SJCRH30 (cell line): ENCODE measurements at places on chromosomes 5 and 9.

- DNase-seq: no peak
- no peaks in the 10 kb centered on the region for H3K27me3 ChIP-seq
- H3K36me3 ChIP-seq: no peaks in the 10 kb centered on the region
- H3K4me1 ChIP-seq: peaks cover 10% of the 10 kb centered on the region; the same call in 1 of the 2 replicates
- no peak overlapping the region for H3K27ac ChIP-seq
- no peak overlapping the region for H3K4me3 ChIP-seq
Observed at GRCh38 chr5:78649861-78650496, 1.4 kb upstream of the LHFPL2 start.

DNA sequence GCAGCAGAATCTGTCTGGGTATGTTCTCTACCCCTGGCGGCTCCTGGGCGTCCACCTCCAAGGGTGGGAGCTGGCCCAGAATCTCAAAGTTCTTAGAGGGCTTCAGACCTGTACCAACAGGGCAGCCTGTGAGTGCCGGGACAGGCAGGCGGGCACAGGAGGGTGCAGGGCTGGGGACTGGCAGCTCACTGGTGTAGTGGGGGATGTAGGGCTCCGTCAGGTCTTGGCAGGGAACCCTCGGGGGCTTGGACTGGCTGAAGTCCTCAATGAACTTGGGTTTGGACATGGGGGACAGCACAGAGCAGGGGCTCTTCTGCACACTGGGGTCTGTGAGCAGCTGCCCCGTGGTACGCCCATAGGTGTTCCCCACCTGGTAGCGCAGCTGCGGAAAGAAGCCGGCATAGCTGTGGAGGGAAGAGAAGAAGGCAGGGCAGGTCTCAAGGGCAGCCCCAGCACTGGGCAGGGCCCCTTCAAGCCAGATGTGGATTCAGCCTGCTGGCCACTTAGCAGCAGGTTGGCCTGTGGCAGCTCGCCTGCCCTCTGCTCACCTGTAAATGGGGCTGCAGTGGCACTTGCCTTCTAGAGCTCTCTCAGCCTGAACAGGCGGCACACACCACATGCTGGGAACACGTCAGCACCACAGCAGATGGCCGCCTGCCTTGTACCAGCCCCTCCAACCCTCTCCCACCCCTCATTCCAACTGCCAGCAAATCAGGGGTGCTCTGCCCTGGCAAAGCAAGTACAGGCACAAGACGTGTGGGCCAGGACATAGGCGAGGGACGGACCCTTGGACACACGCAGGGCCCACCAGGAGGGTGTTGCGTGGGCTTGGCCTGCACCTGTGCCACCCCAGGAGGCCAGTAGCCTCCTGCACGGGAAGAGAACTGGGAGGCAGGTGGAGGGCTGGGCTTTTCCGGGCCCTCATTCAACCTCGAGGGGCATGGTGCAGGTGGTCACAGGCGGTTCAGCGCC, 4.6 kb downstream of the TUBB4B start:
- no peak overlapping the region for H3K27ac ChIP-seq
- no peak for DNase-seq
- H3K4me3 ChIP-seq: no peak overlapping the region
- peaks cover 11% of the 10 kb centered on the region; the same call in 1 of the 2 replicates for H3K4me1 ChIP-seq
- H3K36me3 ChIP-seq: peaks cover 23% of the 10 kb centered on the region
- H3K27me3 ChIP-seq: peaks cover 18% of the 10 kb centered on the region

DNA sequence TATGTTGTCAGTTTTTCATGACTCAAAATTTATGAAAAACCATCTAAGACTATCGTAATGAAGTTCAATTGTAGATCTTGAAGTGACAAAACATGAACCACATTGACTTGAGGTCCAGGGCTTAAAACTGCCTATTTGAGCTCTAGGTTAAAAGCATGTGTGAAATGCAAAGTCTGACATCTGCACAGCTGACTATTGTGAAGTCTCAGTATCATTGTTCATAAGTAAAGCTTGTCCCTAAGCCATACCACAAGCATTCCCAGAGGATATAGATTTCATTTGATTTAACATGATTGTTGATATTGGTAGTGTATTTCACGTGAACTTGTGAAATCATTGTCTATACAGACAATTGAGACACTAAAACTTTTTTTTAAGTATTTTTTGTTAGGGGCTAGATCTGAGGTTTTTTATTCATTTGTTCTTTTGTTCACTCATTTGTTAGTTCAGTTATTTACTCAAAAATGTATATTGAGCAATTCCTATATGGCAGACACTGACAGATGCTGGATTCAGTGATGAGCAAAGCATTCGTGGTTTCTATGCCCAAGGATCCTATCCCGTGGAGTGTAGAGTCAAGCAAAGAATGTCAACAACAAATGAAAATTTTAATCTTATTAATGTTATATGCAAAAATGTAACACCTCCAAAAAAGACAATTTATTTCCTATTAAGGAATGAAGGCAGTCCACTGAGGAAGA, 485.2 kb downstream of the RAB3C start:
- H3K27ac ChIP-seq: peak overlapping the region; percentile 11; the same call in 1 of the 2 replicates
- H3K27me3 ChIP-seq: no peaks in the 10 kb centered on the region
- H3K4me1 ChIP-seq: peaks cover 18% of the 10 kb centered on the region
- no peak for DNase-seq

DNA sequence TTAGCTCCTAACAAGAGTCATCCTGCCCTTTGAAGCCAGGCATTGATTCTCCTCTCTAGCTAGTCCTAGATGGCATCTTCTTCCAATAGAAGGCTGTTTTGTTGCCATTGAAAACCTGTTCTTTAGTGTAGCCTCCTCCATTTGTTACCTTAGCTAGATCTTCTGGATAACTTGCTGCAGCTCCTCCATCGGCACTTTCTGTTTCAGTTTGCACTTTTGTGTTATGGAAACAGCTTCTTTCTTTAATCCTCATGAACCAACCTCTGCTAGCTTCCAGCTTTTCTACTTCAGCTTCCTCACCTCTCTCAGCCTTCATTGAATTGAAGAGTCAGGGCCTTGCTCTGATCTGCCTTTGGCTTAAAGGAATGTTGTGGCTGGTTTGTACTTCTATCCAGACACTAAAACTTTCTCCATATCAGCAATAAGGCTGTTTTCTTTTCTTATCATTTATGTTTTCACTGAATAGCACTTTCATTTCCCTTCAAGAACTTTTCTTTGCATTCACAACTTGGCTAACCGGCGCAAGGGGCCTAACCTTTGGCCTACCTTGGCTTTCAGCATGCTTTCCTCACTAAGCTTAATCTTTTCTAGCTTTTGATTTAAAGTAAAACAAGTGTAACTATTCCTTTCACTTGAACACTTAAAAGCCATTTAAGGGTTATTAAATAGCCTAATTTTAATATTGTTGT, 166.5 kb upstream of the SLC12A2 start:
- no peak overlapping the region for H3K4me3 ChIP-seq
- H3K27ac ChIP-seq: no peak overlapping the region
- no peaks in the 10 kb centered on the region for H3K36me3 ChIP-seq
- H3K27me3 ChIP-seq: no peaks in the 10 kb centered on the region

DNA sequence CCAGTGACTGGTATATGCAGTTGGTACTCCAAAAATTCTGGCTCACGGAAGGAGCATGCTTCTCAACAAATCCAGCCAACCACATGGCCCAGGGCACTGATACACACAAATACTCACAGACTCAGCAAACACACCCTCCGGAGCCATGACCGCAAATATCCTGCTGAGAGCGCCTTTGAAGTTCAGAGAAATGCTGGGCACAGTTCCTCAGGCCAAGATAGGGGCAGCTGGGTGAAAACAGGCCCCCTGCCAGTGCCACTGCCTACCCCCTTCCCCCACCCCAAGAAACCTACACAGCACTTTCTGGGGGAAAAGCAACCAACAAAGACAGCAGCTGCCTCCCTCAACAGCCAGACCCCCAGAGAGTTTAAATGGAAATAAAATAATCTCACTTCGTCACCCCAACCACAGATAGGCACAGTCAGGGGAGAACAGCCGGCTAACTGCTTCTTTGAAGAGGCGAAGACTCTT, 120.0 kb downstream of the C5orf15 start:
- peak; percentile 84 for DNase-seq
- H3K27ac ChIP-seq: peak overlapping the region; percentile 35
- H3K4me3 ChIP-seq: no peak overlapping the region
- H3K27me3 ChIP-seq: no peaks in the 10 kb centered on the region
- no peaks in the 10 kb centered on the region for H3K36me3 ChIP-seq

DNA sequence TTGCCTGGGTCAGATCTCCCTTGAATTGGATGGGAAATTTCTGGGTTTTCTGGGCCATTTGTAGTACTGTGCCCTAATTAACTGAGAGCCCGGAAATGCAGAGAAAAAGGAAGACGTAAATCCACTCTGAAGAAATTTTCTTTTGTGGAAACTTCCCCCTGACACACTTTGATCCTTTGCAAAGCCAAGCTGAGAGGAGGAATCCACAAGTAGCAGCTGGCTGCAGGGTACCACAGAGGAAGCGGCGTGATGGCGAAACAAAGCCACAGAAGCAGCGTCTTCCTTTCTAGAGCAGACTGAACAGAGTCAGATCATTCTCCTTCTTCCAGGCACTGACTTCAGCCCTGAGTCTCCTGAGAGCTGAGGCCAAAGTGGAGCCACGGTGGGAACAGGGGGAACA, 47.1 kb upstream of the ZNF354A start:
- H3K36me3 ChIP-seq: no peaks in the 10 kb centered on the region
- H3K4me1 ChIP-seq: no peaks in the 10 kb centered on the region
- no peak for DNase-seq
- H3K4me3 ChIP-seq: no peak overlapping the region
- no peaks in the 10 kb centered on the region for H3K27me3 ChIP-seq
- H3K27ac ChIP-seq: no peak overlapping the region

- peak; percentile 24 for DNase-seq
- no peaks in the 10 kb centered on the region for H3K4me1 ChIP-seq
- no peak overlapping the region for H3K4me3 ChIP-seq
- no peaks in the 10 kb centered on the region for H3K27me3 ChIP-seq
- H3K36me3 ChIP-seq: no peaks in the 10 kb centered on the region
Observed at GRCh38 chr5:23466401-23466912, 41.0 kb upstream of the PRDM9 start.

DNA sequence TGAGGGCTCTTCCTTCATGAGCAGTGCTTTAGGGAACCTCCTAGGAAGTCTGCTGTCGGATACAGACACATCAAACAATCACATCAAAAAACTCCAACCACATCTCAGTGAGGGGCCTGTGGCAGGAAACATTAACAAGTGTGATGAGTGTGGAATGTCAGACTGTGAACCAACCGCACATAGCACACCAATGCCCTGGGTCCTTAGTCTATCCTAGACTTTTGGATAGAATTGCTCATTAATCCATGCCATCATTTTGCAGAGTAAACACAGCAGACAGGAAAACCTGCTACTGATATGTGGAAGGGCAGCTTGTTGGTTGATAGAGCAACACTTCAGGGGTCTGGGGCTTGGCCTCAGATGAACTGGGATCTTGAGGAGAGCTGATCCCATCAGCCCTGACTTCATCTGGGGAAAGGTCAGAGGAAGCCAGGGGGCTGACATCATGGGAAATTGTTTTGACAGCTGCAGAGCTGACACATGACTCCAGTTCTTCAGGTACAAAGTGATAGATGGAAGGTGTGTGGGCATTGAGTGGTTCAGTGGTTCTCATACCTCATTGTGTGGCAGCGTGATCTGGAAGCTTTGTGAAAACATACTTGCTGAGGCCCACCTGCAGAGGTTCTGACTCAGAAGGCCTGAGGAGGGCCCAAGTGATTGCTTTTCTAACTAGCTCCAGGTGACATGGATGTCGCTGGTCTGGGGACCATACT, 193.3 kb downstream of the DIRAS2 start:
- H3K4me3 ChIP-seq: no peak overlapping the region
- H3K4me1 ChIP-seq: no peaks in the 10 kb centered on the region
- H3K36me3 ChIP-seq: no peaks in the 10 kb centered on the region

GRCh38 chr5:129670957-129671500, 76.9 kb upstream of the MINAR2 start:
- no peaks in the 10 kb centered on the region for H3K4me1 ChIP-seq
- DNase-seq: no peak
- no peaks in the 10 kb centered on the region for H3K27me3 ChIP-seq
- H3K36me3 ChIP-seq: no peaks in the 10 kb centered on the region

GRCh38 chr5:68542207-68542606, 326.7 kb downstream of the PIK3R1 start:
- no peak overlapping the region; the same call in 1 of the 2 replicates for H3K27ac ChIP-seq
- no peaks in the 10 kb centered on the region for H3K36me3 ChIP-seq
- H3K27me3 ChIP-seq: no peaks in the 10 kb centered on the region
- peaks cover 19% of the 10 kb centered on the region for H3K4me1 ChIP-seq
- peak; percentile 27 for DNase-seq
- H3K4me3 ChIP-seq: no peak overlapping the region

GRCh38 chr9:6827439-6828145, 69.8 kb downstream of the KDM4C start:
- DNase-seq: peak; percentile 8
- no peak overlapping the region for H3K4me3 ChIP-seq
- H3K27me3 ChIP-seq: no peaks in the 10 kb centered on the region
- H3K4me1 ChIP-seq: no peaks in the 10 kb centered on the region
- no peaks in the 10 kb centered on the region for H3K36me3 ChIP-seq

- no peaks in the 10 kb centered on the region for H3K36me3 ChIP-seq
- no peak overlapping the region for H3K4me3 ChIP-seq
- DNase-seq: no peak
- no peak overlapping the region for H3K27ac ChIP-seq
- H3K4me1 ChIP-seq: peaks cover 16% of the 10 kb centered on the region
Observed at GRCh38 chr5:107812570-107813141, 141.9 kb upstream of the EFNA5 start.

GRCh38 chr5:168328814-168329213, 37.4 kb downstream of the WWC1 start:
- no peaks in the 10 kb centered on the region; the same call in 1 of the 2 replicates for H3K27me3 ChIP-seq
- no peaks in the 10 kb centered on the region for H3K36me3 ChIP-seq

GRCh38 chr5:50921366-50922133, 255.1 kb downstream of the PARP8 start:
- no peaks in the 10 kb centered on the region for H3K27me3 ChIP-seq
- no peaks in the 10 kb centered on the region for H3K36me3 ChIP-seq
- no peaks in the 10 kb centered on the region for H3K4me1 ChIP-seq

DNA sequence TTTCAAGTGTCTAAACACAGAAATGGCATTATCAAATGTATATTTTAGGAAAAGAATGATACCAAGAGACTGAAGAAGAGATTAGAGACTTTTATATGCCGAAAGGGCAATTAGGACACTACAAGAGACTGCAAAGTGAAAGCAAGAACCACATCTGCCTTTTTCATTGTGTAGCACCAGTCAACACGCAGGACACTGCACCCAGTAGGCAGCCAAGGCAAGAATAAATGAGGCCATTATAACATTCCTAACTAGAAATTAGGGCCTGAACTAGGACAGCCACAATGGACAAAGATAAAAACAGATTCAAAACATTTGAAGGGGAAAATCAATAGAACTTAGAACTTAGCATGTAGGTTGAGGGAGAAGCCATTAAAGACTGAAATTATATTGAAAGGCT, 10.8 kb downstream of the CETN3 start:
- no peak for DNase-seq
- peaks cover 23% of the 10 kb centered on the region for H3K36me3 ChIP-seq
- H3K4me3 ChIP-seq: no peak overlapping the region
- H3K4me1 ChIP-seq: no peaks in the 10 kb centered on the region
- no peak overlapping the region for H3K27ac ChIP-seq

GRCh38 chr9:126036881-126037291, 289.7 kb downstream of the PBX3 start:
- peak overlapping the region; percentile 51 for H3K4me3 ChIP-seq
- H3K4me1 ChIP-seq: no peaks in the 10 kb centered on the region; the same call in 1 of the 2 replicates
- no peaks in the 10 kb centered on the region for H3K27me3 ChIP-seq
- DNase-seq: peak; percentile 53
